Activated CD4-positive, alpha-beta T cell treated with anti-CD3 and anti-CD28 coated beads, Interleukin-2, Interleukin-6, amounts not matched to agents 100 ng/mL and 50 ng/mL, durations not matched to agents 16 hours and 8 hours (primary cell): ENCODE measurements at places on chromosomes 4 and X.

GRCh38 chrX:143580266-143580665 lies 55.6 kb downstream of the SLITRK4 start:
- DNase-seq, result no peak

GRCh38 chrX:54193085-54193821 lies 10.2 kb upstream of the FAM120C start:
- no peak for DNase-seq

DNA sequence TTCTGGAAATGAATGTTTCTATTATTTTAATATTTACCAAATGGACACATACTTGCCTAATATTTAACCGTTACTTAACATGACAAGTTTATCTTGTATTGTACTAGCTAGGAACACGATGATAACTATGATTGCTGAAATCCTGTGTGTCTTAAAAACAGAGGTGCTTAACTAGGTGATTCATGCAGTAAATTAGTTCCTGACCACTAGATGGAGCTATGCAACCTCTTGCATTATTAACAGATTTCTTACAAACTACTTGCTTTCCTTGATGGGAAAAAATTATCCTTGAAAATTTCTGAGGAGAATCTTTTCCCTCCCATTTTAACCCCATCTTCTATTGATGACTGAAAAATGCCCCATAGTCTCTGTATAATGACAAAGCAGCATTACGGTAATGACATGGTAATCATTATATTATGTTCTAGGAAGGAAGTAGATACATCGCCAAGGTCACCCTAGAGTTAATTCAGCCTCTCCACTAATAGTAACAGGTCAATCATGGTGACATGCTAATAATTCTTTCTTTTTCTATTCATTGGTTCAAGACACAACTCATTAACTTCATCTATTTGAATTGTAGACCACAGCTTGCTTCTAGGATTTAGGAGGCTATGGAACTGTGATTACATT lies 844.2 kb downstream of the RAPGEF2 start:
- DNase-seq, result peak; percentile 37

DNA sequence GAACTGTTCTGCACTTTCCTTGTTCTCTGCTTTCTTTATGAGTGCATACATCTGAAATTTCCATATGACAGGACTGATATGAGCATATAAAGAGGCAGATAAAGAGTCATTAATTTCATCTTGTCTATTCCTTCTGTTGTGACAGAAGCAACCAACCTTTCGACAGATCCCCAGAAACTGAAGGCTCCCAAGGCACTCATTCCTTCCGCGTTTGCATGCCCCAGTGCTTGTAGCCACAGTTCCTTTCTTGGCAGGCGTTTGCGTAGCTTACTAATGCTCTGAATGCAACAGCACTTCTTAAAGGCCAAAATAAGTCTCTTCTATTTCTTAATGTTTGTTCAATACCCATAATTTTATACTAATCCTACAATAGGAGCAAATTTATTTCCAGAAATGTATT lies 94.0 kb upstream of the TBL1X start:
- no peak for DNase-seq

GRCh38 chr4:83267830-83268475 lies 16.6 kb downstream of the COQ2 start:
- DNase-seq, result peak; percentile 64

DNA sequence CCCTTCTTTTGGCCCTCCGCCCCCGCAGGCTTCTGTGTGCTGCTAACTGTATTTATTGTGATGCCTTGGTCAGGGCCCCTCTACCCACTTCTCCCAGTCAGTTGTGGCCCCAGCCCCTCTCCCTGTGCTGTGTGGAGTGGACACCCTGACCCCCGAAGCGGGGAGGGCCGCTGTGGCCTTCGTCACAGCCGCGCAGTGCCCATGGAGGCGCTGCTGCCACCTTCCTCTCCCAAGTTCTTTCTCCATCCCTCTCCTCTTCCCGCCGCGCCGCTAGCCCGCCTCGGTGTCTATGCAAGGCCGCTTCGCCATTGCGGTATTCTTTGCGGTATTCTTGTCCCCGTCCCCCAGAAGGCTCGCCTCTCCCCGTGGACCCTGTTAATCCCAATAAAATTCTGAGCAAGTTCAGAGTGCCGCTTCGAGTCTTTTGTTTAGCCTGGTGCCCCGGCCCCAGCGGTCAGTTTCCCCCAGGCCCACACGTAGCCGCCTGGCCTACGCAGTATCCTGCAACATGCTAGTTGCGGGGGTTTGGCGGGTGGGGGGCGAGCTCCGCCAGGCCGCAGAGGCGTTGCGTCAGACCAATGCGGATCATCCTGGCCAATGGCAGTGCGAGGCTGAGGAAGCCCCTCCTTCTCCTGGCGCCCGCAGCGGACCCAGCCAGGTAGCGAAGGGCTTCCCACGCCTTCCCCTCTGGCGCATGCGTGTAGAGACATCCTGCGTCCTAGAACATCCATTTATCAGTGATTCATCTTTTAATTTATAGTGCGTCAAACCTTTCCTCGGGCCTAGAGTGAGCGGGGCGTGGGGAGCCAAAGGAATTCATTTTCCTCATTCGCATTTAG lies 5.6 kb upstream of the KANTR start:
- peak; percentile 80 for DNase-seq

DNA sequence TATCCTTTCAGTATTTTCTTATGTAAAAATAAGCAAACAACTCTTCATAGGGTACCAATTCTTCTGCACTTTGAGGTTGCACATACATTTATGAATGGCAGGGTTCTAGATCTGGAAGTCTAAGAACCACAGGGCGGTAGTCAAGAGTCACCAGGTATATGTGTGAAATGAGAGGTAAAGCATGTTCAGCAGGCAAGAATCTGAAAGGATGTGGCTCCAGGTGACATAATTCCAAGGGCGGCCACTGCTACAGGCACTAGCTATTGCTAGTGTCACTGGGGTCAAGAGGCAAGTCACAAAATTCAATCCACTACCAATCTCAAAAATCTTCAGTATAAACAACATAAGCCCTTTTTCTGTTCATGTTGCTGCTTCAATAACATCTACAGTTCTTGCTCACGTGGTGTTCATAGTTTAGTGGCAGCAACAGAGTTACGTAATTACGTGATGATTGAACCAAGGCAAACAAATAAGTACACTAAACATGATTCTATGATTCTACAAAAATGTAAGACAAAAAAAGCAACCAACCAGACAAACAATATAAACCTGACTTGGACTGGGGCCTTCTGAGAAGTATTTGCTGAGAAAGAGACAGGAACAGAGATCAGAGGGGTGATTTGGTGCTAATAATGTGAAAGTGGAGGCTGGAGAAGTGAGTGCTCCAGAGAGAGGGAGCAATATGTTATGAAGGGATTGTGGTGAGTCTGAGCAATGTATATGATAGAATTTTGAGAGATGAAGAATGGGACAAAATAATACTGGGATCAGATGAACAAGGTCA lies 101.7 kb downstream of the NAA11 start:
- no peak for DNase-seq

- peak; percentile 41 for DNase-seq
Measured at GRCh38 chr4:67288964-67289363, 256.3 kb downstream of the CENPC start.

- DNase-seq, result peak; percentile 66
Measured at GRCh38 chrX:103687696-103688201, 1.2 kb upstream of the MORF4L2 start.

DNA sequence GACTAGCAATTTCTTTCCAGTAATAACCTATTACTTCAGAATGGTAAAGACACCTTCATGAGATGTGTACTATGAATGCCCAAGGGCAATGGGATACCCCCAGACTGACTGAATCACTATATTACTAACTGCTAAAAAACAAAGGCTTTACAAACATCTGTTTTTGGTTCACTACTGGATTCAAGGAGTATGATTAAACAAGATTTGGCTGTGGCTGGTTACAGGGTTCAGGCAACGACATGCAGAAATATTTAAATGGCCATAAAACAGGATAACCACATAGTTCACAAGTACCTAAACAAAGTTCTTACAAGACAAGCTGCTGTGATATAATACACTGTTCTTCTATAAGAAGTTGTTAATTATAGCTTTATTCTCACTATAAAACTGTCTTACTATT lies 128.2 kb downstream of the FRYL start:
- DNase-seq, result no peak

- DNase-seq, result no peak
Measured at GRCh38 chr4:166014411-166014810, 141.4 kb downstream of the TLL1 start.

GRCh38 chr4:97656044-97656720 lies 487.1 kb downstream of the STPG2 start:
- no peak for DNase-seq

DNA sequence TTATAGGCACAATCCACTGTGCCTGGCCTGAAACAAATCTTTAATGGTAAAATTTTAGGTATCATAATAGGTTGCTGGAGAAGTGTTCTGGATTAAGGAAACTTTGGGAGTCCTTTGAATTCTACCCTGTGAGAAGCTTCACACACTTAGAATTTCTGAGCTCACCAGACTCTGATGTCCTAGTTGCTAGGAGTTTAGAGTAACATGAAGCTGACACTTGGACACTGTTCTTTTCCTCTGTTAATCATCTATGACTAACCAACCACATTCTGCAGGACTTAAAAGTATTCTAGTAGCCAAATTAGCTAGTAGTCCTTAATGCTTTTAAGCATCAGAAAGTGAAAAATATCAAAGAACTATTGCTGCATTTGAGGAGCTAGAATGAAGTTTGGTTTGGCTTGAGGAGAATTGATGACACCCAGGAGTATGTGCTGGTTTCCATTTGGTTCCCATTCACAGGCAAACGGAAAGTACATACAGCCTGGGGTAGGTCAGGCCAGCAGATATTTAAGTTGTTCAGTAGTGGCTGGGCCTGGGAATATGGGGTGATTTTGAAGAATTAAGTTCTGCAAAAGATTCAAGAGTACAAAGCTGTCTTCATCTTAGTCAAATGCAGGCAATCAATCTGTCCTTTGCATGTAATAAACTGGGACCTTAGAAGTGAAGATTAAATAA lies 38.8 kb upstream of the IGFBP7 start:
- DNase-seq, result no peak

DNA sequence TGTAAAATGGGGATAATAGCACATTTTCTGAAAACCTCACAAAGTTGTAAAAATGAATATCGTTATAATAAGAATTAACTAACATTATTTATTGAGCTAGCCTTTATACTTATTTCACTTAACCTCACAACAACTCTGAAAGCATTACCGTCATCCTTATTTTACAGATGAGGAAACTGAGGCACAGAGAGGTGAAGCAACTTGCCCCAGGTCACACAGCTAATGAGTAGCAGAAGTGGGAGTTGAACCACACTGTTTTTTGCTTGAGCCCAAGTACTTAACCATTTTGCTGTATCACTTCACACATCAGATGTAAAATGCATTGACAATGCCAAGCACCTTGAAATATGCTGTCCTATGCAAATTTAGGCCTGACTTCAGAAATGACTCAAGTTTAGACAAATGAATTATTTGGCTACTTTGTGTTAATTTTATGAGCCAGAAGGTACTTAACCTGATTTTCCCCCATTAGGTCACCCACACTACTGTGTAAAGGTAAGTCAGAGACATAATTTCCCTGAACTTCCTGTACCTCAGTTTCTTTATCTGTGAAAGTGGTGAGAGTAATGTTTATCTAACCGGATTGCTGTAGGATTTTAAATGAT lies 23.1 kb downstream of the CD40LG start:
- no peak for DNase-seq

GRCh38 chr4:182944484-182945213 lies 27.5 kb upstream of the DCTD start:
- no peak for DNase-seq

DNA sequence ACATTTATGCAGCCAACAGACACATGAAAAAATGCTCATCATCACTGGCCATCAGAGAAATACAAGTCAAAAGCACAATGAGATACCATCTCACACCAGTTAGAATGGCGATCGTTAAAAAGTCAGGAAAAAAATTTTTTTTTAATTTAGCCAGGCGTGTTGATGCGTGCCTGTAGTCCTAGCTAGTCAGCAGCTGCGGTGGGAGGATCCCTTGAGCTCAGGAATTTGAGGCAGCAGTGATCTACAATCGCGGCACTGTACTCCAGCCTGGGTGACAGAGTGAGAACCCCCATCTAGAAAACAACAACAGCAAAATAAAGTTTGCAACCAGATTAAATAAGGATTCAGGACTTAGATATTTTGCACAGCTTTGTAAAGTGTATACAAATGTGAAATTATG lies 65.7 kb upstream of the ALG13 start:
- no peak for DNase-seq

DNA sequence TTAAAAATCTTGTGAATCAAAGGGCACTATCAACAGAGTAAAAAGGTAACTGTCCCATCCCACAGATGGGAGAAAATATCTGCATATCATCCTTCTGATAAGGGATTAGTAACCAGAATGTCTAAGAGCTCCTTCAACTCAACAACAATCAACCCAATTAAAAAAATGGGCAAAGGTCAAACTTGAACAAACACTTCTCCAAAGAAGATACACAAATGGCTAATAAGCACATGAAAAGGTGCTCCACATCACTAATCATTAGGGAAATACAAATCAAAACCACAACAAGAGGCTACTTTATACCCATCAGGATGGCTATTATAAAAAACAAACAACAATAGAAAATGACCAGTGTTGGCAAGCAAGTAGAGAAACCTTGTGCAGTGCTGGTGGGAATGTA lies 43.3 kb downstream of the TMEM165 start:
- no peak for DNase-seq

GRCh38 chr4:87152310-87153041 lies 67.9 kb downstream of the KLHL8 start:
- DNase-seq, result no peak

- DNase-seq, result peak; percentile 57
Measured at GRCh38 chr4:42280327-42281095, 116.8 kb upstream of the SHISA3 start.

DNA sequence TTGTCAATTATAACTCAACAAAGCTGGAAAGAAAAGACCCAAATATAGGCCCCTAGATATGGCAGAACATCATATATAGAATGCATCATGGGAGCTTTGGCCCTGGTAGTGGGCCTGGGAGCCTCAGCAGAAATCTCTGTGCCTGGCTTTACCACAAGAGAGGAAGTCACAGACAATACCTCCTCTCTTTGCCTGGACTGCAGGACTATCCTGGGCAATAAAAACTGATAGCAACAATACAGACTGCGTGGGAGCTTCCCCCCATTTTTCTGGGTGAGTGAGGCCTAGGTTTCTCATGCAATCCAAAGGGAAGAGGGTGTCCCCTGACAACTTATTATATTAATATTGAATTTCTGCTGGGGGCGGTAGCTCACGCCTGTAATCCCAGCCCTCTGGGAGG lies 64.0 kb upstream of the NFKB1 start:
- DNase-seq, result no peak

GRCh38 chrX:154399527-154400368 lies 1.6 kb downstream of the RPL10 start:
- peak; percentile 31 for DNase-seq

GRCh38 chr4:6881908-6882307 lies 27.7 kb upstream of the TBC1D14 start:
- no peak for DNase-seq

DNA sequence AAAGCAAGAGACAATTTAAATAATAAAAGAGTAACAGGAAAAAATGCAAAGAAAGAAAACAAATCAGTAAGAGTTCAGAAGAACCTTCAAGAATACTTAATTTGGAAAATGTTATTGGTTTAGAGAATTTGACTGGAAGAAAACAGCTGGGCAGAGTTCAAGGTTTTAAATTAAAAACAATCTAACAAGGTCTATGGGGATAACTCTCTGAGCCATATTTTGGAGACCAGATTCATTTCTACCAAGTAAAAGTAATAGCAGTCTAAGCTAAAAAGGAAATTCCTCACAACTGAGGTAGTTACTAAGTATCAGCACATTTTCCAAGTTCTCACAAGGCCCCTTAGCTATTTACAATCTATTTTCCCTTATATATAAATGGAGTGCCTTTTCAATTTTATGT lies 82.4 kb upstream of the TFDP3 start:
- no peak for DNase-seq

- DNase-seq, result no peak
Measured at GRCh38 chr4:158121161-158121579, 51.7 kb downstream of the GASK1B start.
